ENCODE measurements at places on chromosomes 13 and 19.

- no peak for DNase-seq
Measured at GRCh38 chr13:78401873-78402707, 201.3 kb downstream of the POU4F1 start.

- no peak for DNase-seq
Measured at GRCh38 chr19:31670931-31671330, 321.7 kb upstream of the TSHZ3 start.

DNA sequence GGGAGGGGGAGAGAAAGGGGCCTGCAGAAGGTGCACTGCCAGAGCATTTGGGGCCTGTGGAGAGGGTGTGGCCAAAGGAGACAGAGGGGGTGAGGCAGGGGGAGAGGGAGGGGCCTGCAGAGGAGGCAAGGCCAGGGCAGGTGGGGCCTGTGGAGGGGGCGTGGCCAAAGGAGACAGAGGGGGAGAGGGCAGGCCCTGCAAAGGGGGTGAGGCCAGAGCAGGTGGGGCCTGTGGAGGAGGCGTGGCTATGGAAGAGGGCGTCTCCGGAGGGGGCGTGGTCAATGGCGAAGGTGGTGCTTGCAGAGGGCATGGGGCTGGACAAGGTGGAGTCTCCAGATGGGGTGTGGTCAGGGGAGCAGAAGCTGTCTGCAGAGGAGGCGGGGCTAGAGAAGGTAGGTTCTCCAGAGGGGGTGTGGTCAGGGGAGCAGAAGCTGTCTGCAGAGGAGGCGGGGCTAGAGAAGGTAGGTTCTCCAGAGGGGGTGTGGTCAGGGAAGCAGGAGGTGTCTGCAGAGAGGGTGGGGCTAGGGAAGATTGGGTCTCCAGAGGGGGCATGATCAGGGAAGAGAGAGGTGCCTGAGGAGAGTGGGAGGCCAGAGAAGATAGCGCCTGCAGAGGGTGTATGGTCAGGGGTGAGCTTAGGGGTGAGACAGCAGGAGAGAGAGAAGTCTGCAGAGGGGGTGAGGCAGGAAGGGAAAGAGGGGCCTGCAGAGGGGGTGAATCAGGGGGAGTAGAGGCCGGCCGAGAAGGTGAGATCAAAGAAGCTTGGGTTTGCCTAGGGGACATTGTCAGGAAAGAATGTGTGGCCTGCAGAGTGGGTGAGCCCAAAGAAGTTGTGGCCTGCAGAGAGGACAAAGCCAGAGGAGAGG lies 3.4 kb downstream of the PRR36 start:
- peak; percentile 71 for DNase-seq

GRCh38 chr19:3698974-3699740 lies 1.1 kb downstream of the PIP5K1C start:
- peak; percentile 32 for DNase-seq

DNA sequence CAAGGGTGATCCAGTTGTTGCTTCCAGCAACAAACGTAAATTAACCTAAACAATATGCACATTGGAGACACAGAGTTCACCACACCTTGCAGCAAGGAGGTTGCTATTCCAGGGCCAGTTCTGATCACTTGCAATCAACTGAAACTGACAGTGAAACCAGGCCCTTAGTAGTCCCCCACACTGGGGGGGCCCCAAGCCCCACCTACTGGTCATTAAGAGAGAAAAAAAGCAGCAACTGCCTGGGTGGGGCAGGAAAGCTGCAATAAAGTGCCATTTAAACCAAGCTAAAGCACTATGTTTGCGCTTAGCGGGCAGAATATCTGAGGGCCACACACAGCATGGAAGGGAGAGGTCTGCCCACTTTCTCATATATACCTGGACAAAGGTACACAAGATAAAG lies 51.5 kb downstream of the ATP7B start:
- peak; percentile 24 for DNase-seq

Measured in activated CD4-positive, alpha-beta T cell treated with anti-CD3 and anti-CD28 coated beads, Interleukin-2, Interleukin-6, amounts not matched to agents 100 ng/mL and 50 ng/mL, durations not matched to agents 16 hours and 8 hours (primary cell).